ENCODE measurements at places on chromosomes 4 and X. TPM values are rescaled to one million over a fixed set of nuclear protein-coding genes. Genes with fewer than 3 reads are reported as not detected.

Gene HPSE
- total RNA-seq = not detected

Gene F8
- total RNA-seq = 0.21 TPM

Gene EDA
- 8.8 TPM for total RNA-seq

Gene OTC
- total RNA-seq = 2.6 TPM

Gene NUP54
- total RNA-seq = 69.3 TPM

Gene GSX2
- not detected for total RNA-seq

Gene SLC10A6
- total RNA-seq = not detected

Gene HPGD
- 0.36 TPM for total RNA-seq

Gene ZNF518B
- 0.17 TPM for total RNA-seq

Gene GC
- total RNA-seq = 0.35 TPM

Gene ARMCX2
- not detected for total RNA-seq

Gene TACR3
- total RNA-seq = not detected

Gene MAGEA8
- total RNA-seq = not detected

Gene TCP11X2
- not detected for total RNA-seq

Gene CAPN6
- not detected for total RNA-seq

Gene SGCB
- 3.6 TPM for total RNA-seq

Gene TMEM187
- 2.2 TPM for total RNA-seq

Gene ARHGEF9
- 2.0 TPM for total RNA-seq

Gene ASB11
- not detected for total RNA-seq

Gene MAGEA2B
- total RNA-seq = not detected

Gene CYTL1
- total RNA-seq = not detected

Gene DRP2
- total RNA-seq = 0.04 TPM

Gene ABCD1
- total RNA-seq = 15.9 TPM

Gene YTHDC1
- 56.8 TPM for total RNA-seq

Gene PNMA6F
- total RNA-seq = not detected

Gene L1CAM
- total RNA-seq = 1.4 TPM

Gene CLDN24
- total RNA-seq = not detected

Gene DCAF4L1
- total RNA-seq = not detected

Gene HPRT1
- total RNA-seq = 13.3 TPM

Gene AFM
- total RNA-seq = 0.79 TPM

Gene BST1
- 0.22 TPM for total RNA-seq

Gene DCAF8L2
- not detected for total RNA-seq

Gene MAGEA12
- total RNA-seq = not detected

Gene TAPT1
- 16.3 TPM for total RNA-seq

Gene NLRP2B
- total RNA-seq = not detected

Gene DOK7
- 0.07 TPM for total RNA-seq

Gene ZNF732
- not detected for total RNA-seq

Gene VSIG1
- not detected for total RNA-seq

Gene BMPR1B
- total RNA-seq = not detected

Gene GYPE
- total RNA-seq = not detected

Gene PABPC4L
- total RNA-seq = not detected

Gene XKRX
- total RNA-seq = not detected

Gene ARL9
- total RNA-seq = not detected
